Adrenal gland (tissue), 19 donors: ENCODE measurements at places on chromosomes 3 and 15. TPM values are rescaled to one million over a fixed set of nuclear protein-coding genes. Genes with fewer than 3 reads are reported as not detected.

DNA sequence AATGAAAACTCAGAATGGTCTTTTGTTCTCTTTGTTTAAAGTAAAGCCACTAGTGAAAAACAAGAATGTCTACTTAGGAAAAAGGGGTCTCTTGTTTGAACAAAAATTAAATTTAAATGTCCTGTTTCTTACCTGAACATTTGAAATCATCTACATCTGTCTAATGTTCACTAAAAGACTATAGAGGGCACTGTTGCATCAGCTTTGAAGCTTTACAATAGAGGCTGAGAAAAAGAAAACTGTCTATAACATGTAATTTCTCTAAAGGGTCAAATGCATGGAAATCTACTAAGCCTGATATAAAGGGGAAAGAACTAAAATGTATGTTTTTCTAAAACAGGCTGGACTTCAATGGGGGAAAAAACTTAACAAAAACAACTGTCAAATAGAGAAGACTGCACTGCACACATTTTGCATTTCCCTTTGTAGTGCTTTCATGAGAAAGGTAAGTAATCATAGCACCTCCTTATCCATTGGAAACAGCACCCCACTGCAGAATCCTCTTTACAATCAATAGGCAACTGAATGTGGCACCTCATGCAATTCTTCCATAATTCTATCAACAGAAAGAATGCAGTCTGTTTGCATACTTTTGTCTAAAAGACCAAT, 26.3 kb downstream of the DPH6 start:
- H3K27me3 ChIP-seq: no peaks in the 10 kb centered on the region
- no peaks in the 10 kb centered on the region for H3K36me3 ChIP-seq
- no peak overlapping the region for H3K27ac ChIP-seq

- H3K27me3 ChIP-seq: no peaks in the 10 kb centered on the region
- H3K36me3 ChIP-seq: no peaks in the 10 kb centered on the region
- no peak overlapping the region for H3K27ac ChIP-seq
- no peak overlapping the region for H3K4me3 ChIP-seq
- no peaks in the 10 kb centered on the region for H3K4me1 ChIP-seq
These were observed 657.7 kb upstream of the CCDC54 start for GRCh38 chr3:106719583-106719982.

GRCh38 chr3:111748132-111748531, 110.9 kb upstream of the PHLDB2 start:
- no peaks in the 10 kb centered on the region for H3K27me3 ChIP-seq
- DNase-seq: no peak
- no peaks in the 10 kb centered on the region for H3K4me1 ChIP-seq
- H3K4me3 ChIP-seq: no peak overlapping the region
- H3K27ac ChIP-seq: no peak overlapping the region
- H3K36me3 ChIP-seq: no peaks in the 10 kb centered on the region

DNA sequence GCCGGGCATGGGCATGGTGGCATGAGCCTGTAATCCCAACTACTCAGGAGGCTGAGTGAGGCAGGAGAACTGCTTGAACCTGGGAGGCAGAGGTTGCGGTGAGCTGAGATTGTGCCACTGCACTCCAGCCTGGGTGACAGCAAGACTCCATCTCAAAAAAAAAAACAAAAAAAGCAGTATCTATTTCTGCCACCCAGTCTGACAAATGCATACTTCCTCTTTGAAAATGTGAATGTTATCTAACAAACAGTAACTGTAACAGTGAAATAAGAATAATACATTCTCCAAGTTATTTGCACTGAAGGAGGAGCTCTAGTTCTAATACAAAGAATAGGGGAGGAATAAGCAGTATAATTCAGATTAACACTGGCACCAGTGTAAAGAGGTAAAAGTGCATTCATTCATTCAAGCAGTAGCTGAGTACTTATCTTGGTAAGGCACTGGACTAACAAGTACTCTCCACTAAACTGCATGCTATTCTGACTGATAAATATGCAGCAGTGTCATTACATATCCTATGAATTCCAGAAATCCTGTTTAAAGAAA, 12.9 kb downstream of the VPS13C start:
- peaks cover 30% of the 10 kb centered on the region for H3K4me1 ChIP-seq
- H3K27ac ChIP-seq: no peak overlapping the region
- DNase-seq: no peak
- no peaks in the 10 kb centered on the region for H3K27me3 ChIP-seq

- DNase-seq: no peak
- H3K4me3 ChIP-seq: no peak overlapping the region
- no peak overlapping the region for H3K27ac ChIP-seq
- H3K36me3 ChIP-seq: no peaks in the 10 kb centered on the region
These were observed 47.6 kb downstream of the OSTN start for GRCh38 chr3:191246630-191247029.

- no peaks in the 10 kb centered on the region for H3K4me1 ChIP-seq
- no peak overlapping the region for H3K27ac ChIP-seq
- no peak overlapping the region for H3K4me3 ChIP-seq
These were observed 165.2 kb downstream of the RORA start for GRCh38 chr15:61063875-61064320.

- no peak for DNase-seq
- H3K36me3 ChIP-seq: no peaks in the 10 kb centered on the region
- H3K27me3 ChIP-seq: no peaks in the 10 kb centered on the region
- H3K4me1 ChIP-seq: peaks cover 4% of the 10 kb centered on the region
These were observed 12.5 kb downstream of the GLDN start for GRCh38 chr15:51353976-51354375.

DNA sequence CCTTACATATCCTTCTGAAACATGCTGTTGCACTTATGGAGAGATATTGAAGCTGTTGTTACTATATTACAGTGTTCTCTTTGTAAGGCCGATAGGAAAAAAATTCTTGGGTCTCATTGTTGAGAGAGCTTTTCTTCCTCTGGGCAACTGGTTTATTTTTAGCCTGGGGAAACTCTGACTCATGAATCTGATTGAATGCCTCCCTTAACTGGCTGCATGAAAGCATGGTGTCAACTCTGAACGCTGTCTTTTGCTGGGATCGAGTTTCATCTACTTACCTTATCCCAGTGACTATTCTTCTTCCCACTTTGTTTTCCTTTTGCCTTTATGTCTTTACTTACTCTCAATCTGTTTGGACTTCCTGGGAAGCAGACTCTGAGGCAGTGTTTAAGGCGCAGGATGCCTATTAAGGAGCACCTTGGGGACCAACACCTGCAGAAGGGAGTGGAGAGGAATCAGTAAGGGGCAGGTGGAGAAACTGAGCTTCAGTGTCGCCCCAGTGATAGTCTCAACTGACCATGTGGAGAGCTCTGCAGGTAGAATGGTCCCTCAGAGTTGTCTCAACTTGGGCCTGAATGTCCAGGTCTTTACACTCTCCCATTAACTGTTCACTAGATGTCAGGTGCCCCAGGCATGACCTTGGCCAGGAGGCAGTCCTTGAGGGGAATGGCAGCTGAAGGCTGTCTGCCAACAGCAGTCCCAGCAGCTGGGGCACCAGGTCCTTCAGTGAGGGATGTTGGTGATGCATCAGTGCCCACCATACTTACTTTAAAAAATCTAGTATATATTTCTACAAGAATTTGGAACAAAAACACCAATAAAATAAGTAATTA, 88.9 kb upstream of the CCNL1 start:
- peak; percentile 62 for DNase-seq
- H3K27me3 ChIP-seq: no peaks in the 10 kb centered on the region
- H3K4me3 ChIP-seq: no peak overlapping the region
- H3K27ac ChIP-seq: peak overlapping the region; percentile 84
- H3K4me1 ChIP-seq: peaks cover 26% of the 10 kb centered on the region

DNA sequence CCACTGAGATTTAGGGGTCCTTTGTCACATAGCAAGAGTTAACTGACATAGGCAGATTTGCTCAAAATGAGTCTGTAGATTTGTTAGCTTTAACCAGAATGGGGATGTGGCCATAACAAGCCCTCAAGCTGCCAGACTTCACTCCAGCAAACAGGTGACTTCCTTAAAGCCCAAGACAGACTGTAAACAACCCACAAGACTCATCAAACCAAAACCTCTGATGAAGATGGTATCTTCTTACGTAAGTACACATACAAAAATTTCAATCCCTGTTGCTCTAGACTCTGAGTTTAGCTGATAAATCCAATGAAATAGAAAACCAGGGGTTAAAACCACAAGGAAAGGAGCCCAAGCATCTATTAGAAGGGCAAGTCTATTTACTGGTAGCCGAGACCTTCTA, 18.2 kb upstream of the ZBTB20 start:
- no peaks in the 10 kb centered on the region for H3K4me1 ChIP-seq
- no peaks in the 10 kb centered on the region for H3K36me3 ChIP-seq
- no peak overlapping the region for H3K4me3 ChIP-seq
- no peak for DNase-seq
- no peaks in the 10 kb centered on the region for H3K27me3 ChIP-seq

- H3K4me1 ChIP-seq: no peaks in the 10 kb centered on the region
- H3K4me3 ChIP-seq: no peak overlapping the region
- H3K27ac ChIP-seq: no peak overlapping the region
- H3K36me3 ChIP-seq: no peaks in the 10 kb centered on the region
These were observed 203.8 kb downstream of the RPLP1 start for GRCh38 chr15:69656271-69657030.

DNA sequence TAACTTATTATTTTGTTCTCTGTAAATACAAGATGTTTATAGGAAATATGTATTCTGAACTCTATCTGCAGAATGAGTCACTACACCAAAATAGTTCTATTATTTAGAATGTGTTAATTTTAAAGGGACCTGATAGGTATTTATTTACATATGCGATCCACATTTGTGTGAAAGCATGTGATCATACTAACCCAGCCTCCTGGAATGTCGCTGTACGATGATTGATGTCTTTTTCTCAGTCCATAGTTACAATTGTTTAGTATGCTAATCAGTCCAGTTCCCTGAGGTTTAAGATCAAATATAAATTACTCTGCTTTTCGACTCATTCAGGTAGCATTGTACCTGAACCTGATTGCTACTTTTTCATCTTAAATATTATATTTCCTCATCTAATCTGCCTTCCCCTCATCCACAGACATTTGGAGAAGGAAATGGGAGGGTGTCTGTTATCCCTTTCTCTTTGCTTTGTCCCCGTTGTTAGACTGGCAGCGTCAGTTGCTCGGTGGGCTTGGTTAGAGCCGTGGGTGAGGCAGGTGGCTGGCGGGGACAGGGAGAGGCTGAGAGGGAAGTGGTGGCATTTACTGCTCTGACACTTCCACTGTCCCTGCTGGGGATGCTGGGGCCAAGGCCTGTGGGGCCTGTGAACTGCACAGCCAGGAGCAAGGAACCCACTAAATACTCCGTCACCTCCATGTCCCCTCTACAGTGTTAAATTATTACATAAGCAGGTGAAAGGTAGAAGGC, 27.8 kb upstream of the NR2E3 start:
- no peaks in the 10 kb centered on the region for H3K36me3 ChIP-seq
- H3K27me3 ChIP-seq: no peaks in the 10 kb centered on the region
- DNase-seq: no peak
- H3K4me1 ChIP-seq: peaks cover 12% of the 10 kb centered on the region

DNA sequence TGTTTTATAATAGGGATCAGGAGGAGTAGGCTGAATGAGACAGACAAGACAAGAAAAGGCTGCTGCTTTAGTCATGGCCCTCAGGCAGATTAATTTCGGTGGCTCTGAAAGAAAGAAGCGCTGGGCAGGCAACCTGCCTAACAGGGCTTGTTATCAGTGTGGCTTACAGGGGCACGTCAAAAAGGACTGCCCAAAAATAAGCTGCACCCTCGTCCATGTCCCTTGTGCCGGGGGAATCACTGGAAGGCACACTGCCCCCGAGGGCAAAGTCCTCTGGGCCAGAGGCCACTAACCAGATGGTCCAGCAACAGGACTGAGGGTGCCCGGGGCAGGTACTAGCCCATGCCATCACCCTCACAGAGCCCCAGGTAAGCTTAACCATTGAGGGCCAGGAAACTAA, 188.5 kb downstream of the IGSF11 start:
- H3K4me1 ChIP-seq: no peaks in the 10 kb centered on the region
- DNase-seq: no peak
- H3K27me3 ChIP-seq: no peaks in the 10 kb centered on the region
- no peak overlapping the region for H3K4me3 ChIP-seq
- no peaks in the 10 kb centered on the region for H3K36me3 ChIP-seq

DNA sequence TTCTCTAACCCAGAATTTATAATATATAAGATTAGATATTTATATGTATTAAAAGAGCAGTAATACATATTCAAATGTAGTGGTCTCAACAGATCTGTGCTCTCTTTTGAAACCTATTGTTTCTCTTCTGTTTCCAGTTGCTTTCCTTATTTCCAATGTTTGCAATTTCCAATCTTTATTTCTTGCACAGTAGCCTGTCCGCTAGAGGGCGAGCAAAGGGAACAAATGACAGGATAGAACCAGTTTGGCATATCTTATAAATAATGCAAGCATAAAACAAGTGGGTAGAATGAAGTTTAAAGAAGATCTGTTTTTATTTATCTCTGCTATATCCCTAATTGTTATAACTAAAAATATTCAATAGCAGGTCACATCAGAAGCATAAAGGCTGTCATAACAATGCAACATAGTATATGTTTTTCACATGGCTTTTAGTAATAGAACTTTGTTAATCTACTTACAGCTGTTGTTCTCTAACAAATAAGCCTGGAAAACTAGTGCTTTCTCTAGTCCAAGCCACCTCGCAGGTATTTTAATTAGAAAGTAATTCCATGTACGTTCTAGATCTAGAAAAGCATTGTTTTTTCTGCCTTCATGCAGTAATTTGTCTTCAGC, 15.1 kb upstream of the TCAIM start:
- no peaks in the 10 kb centered on the region for H3K36me3 ChIP-seq
- no peaks in the 10 kb centered on the region for H3K4me1 ChIP-seq
- DNase-seq: peak; percentile 63

DNA sequence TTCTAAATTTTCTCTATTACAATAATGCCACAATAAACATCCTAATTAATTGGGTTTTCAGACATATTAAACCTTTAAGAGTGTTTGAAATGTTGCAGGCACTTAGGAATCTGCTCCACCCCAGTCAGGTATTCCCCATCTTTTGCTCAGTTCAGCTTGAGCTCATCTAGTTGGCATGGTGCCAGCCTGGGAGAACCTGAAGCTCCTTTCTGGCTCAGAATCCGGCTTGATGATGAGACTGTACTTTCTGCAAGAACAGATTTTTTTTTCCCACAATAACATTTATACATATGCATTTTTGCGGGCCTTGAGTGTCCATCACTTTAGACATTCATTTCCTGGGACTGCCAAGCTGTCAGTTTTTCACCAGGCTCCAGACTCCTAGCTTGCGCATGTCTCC, 7.7 kb upstream of the OXSR1 start:
- H3K36me3 ChIP-seq: no peaks in the 10 kb centered on the region
- DNase-seq: no peak
- H3K4me1 ChIP-seq: peaks cover 4% of the 10 kb centered on the region
- no peaks in the 10 kb centered on the region for H3K27me3 ChIP-seq
- H3K4me3 ChIP-seq: no peak overlapping the region

- H3K27me3 ChIP-seq: no peaks in the 10 kb centered on the region
- H3K27ac ChIP-seq: no peak overlapping the region
- H3K36me3 ChIP-seq: no peaks in the 10 kb centered on the region
- no peak overlapping the region for H3K4me3 ChIP-seq
These were observed 71.7 kb downstream of the TTC23 start for GRCh38 chr15:99177679-99178078.

- DNase-seq: no peak
- H3K27ac ChIP-seq: no peak overlapping the region
These were observed 31.3 kb upstream of the SACM1L start for GRCh38 chr3:45657853-45658252.

GRCh38 chr3:63933459-63933858, 21.3 kb upstream of the SCAANT1 start:
- no peaks in the 10 kb centered on the region for H3K27me3 ChIP-seq
- peaks cover 60% of the 10 kb centered on the region for H3K4me1 ChIP-seq
- H3K36me3 ChIP-seq: no peaks in the 10 kb centered on the region
- no peak for DNase-seq
- H3K4me3 ChIP-seq: no peak overlapping the region

The MYRIP gene
- 2.2 TPM for total RNA-seq

The CAND2 gene
- total RNA-seq: 11.6 TPM

The LNP1 gene
- total RNA-seq: 1.7 TPM

The SCN10A gene
- total RNA-seq: not detected

The GABRR3 gene
- not detected for total RNA-seq

The POLR2H gene
- total RNA-seq: 71.0 TPM

The ITPKA gene
- total RNA-seq: 33.0 TPM

The NR2E3 gene
- 0.43 TPM for total RNA-seq

The CLRN1 gene
- 1.6 TPM for total RNA-seq

The TMEM212 gene
- total RNA-seq: not detected
